ENCODE measurements at places on chromosomes 1 and 21. TPM values are rescaled to one million over a fixed set of nuclear protein-coding genes. Genes with fewer than 3 reads are reported as not detected.

TNNI3K gene
- total RNA-seq: not detected

DNA sequence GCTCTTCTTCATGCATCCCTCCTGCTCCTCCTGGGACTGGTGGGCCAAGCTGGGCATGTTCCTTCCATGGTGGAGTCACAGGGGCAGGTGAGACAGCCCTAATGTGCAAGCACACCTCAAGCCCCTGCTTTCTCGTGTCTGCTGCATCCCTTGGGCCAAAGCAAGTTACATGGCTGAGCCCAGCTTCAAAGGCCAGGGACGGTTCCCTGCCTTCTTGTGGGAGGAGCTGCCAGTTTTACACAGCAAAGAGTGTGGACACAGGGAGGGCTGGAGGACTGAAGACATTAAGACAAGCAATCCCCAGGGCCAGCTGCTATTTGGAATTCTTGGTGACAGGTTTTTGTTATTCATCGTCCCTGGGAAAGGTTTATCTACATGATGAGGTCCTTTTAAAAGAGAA is 175.2 kb upstream of the CACNA1E start:
- no peak for DNase-seq

S100A14 gene
- not detected for total RNA-seq

GRCh38 chr1:187143783-187144182 is 315.0 kb downstream of the PLA2G4A start:
- no peak for DNase-seq

LINGO4 gene
- not detected for total RNA-seq

DNA sequence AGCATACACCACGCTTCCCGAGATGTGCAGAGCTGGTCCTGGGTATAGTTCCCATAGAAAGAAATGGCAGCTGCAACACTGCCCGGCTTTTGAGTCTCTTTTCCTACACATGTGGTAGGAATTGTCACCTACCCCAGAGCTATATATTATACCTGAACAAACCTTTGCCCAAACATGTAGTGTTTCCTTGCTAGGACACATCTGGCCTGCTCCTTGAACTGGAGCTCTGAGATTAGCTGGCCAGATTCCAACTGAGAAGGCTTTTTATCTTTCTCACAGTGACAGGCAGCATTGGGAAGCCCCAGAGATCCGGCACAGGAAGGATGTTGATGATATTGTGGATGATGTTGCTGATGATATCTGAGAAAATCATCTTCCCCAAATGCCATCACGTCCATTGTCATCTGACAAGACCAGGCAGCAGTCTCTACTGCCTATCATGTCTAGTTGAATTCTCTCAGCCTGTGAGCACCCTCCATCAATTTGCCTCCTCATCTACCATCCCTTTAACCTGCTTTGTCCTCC is 115.0 kb upstream of the SMYD2 start:
- DNase-seq: no peak

- no peak for DNase-seq
Measured at GRCh38 chr1:160862203-160863060, at the start of gene CD244. Gene CD244 (minus strand): TSS chr1:160862887. CDS start chr1:160862677, 210 bp downstream.

DNA sequence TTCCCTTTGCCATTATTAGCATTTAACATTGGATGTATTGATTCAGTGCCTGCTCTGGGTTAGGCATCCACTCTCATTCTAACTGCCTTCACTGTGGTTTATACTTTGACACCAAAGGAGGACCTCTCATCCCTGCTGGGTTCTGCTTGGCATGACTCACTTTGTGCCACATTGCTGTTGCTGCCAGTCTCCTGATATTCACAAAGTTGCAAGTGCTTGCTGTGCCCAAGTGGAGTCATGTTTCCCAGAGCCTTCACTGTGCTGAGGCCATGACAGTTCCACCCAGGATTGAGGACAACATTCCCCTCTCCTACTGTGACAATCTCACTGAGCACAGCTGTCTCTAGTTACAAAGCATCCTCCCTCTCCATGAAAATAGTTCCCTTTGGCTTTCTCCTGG is 519.9 kb upstream of the USP24 start:
- no peak for DNase-seq

GBP7 gene
- total RNA-seq: not detected

SAMSN1 gene
- not detected for total RNA-seq

GRCh38 chr1:24864370-24864777 is 65.7 kb downstream of the RUNX3 start:
- DNase-seq: no peak

Data from Caki2 (cell line).